ENCODE measurements at places on chromosomes 12 and 14. TPM values are rescaled to one million over a fixed set of nuclear protein-coding genes. Genes with fewer than 3 reads are reported as not detected.

Gene WNT1
- total RNA-seq, result not detected

GRCh38 chr12:76927170-76927784 lies 48.5 kb upstream of the CSRP2 start:
- peak; percentile 23 for DNase-seq

DNA sequence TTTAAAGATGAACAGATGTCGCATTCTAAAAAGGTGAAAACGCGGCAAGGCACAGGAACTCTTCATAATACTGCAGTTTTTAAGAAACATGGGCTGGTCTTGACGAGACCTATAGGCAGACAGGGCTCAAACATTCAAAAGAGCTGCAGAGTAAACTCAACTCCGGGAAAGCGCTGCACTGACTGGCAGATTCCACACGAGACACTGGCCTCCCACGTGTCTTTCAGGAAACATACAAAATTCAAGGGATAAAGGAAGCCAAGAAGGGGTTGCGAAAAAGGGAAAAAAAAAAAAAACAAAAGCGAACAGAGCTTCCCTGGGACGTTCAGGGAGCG lies 614 bp upstream of the ARF6 start:
- no peak for DNase-seq

Gene MYL2
- total RNA-seq, result not detected

GRCh38 chr14:35202195-35202594 lies 79.8 kb downstream of the PRORP start:
- no peak for DNase-seq

DNA sequence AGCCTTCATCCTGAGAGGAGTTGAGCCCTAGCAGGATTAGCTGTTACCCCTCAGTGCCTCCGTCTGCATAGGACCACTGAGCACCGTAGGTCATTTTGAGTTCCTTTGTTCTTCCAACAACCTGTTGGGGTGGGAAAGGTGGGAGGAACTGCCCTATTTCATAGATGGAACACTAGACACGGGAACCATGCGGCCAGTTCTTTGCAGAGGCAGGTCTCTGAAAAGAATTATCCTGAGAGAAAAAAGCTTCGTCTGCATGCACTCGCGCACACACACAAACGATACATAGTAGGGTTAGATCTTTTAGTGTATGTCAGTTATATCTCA lies 28.5 kb downstream of the TRAFD1 start:
- no peak for DNase-seq

Gene KRT77
- total RNA-seq, result not detected

- no peak for DNase-seq
Measured at GRCh38 chr14:25896777-25897176, 701.1 kb downstream of the NOVA1 start.

Gene ARHGEF25
- 91.4 TPM for total RNA-seq

- DNase-seq, result peak; percentile 83
Measured at GRCh38 chr12:10364815-10365622, 24.8 kb downstream of the KLRK1 start.

Gene JDP2
- total RNA-seq, result 66.6 TPM

Gene OTX2
- not detected for total RNA-seq

GRCh38 chr12:24979329-24979728 lies 30.4 kb upstream of the BCAT1 start:
- no peak for DNase-seq

GRCh38 chr12:88036353-88036965 lies 7.3 kb upstream of the C12orf50 start:
- DNase-seq, result no peak

DNA sequence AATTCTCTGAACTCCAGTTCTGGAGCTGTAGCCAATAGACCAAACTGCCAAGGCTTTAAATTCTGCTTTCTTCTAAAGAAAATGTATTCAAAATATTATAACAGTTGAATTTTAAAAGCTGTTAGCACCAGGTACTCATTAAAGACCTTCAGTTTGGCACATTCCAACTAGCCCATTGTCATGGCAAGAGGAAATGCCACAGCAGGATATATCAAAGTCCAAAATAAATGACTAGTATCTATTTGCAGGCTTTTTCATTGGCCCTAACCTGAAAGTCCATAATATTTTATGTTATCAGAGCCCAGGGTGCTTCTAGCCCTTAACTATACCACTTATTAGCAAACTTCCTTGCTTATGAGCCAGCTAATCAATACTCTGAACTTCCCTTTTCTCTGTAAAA lies 3.1 kb upstream of the RIC8B start:
- DNase-seq, result no peak

- DNase-seq, result no peak
Measured at GRCh38 chr12:89951050-89951693, 242.5 kb upstream of the ATP2B1 start.

Gene SYNDIG1L
- total RNA-seq, result not detected

DNA sequence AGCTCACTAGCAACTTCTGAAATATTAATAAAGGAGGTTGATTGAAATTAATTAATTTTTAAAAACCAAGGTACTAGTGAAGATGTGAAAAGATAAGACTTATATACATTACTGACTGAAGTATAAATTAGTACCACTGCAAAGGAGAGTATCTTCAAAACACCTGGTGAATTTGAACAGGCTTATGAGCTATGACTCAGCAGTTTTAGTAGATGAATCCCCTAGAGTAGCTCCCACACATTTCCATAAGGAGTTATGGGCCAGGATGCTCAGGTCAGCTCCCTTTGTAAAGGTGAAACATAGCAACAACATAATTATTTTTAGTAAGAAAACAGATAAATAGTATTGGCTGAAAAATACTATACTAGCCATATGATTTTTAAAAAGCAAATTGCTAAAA lies 218.6 kb downstream of the SYT1 start:
- DNase-seq, result no peak

DNA sequence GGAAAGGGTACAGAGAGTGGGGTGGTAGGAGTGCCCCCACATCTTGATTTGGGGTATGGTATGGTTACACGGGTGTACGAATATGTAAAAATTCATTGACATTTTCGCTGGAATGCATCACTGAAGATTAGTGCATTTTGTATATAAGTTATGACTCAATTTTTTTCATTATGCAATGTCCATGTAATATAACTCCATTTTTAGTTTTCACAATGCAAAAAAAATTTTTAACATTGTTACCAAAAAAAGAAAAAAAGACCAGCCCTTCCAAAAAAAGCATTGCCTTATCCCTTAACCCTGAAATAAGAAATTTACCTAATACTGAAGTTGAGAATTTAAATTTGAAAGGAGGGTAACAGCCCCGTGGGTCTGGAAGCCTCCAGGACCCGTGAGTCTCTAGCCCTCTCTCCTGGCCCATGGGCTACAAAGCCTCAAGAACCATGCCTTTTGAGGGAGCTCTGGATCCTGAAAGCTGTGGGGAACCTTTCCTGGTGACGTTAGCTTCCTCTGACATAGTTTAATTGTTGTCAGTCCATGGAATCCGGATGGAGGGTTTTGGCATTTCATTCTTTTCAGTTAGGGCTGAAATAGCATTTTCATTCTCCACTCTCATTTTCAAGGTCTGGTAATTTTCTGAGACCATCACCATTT lies 55.6 kb upstream of the ACTN1 start:
- no peak for DNase-seq

GRCh38 chr12:51295651-51296050 lies 25.4 kb upstream of the SMAGP start:
- no peak for DNase-seq

- DNase-seq, result no peak
Measured at GRCh38 chr14:60845523-60845922, 111.0 kb downstream of the MNAT1 start.

DNA sequence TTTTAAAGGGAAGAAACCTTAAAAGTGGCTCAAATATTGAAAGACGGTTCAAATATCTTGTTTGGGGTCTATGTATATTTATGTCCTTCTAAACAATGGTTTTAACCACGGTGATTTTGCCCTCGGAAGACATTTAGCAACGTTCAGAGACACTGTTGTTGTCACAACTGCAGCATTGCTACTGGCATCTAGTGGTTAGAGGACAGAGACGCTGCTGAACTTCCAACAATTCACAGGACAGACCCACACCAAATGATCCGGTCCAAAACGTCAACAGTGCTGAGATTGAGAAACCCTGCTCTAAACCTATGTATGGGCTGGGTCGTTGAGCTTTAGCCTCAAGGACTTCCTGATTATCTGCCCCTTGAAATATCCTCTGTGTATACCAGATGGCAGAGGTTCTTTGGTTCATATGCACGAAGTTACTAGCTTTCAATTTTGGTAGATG lies 1.7 kb downstream of the ANGEL1 start:
- no peak for DNase-seq

- DNase-seq, result peak; percentile 92
Measured at GRCh38 chr12:1606021-1606622, 11.7 kb upstream of the FBXL14 start.

- DNase-seq, result no peak
Measured at GRCh38 chr12:104955703-104956102, 2.4 kb downstream of the SLC41A2 start.

GRCh38 chr12:123059500-123059899 lies 79.0 kb downstream of the ARL6IP4 start:
- no peak for DNase-seq

DNA sequence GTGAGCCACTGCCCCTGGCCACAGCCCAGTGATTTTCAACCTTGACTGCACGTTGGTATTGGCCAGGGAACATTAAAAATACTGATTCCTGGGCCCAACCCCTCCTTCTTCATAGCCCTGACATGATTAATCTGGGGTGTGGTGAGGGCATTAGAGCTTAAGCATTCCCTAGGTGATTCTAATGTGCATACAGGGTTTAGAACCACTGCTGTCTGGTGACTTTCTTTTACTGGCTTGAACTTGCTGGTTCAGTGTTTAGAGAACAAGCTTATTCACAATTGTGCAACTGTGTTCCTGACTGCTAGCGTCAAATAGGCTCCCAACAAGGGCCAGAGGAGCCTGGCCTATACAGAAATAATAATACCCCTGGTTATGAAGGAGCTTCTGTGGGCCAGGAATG lies 488.8 kb upstream of the CCDC196 start:
- no peak for DNase-seq

GRCh38 chr14:96676166-96676565 lies 121.0 kb upstream of the VRK1 start:
- DNase-seq, result no peak

GRCh38 chr12:20262119-20262518 lies 106.2 kb upstream of the PDE3A start:
- no peak for DNase-seq

Gene MYH7
- not detected for total RNA-seq

Gene DHRS2
- total RNA-seq, result not detected

Gene KERA
- total RNA-seq, result not detected

Gene GPRC5A
- 2.0 TPM for total RNA-seq

Gene TAS2R30
- total RNA-seq, result not detected

Gene HVCN1
- 18.1 TPM for total RNA-seq

Gene OR6C75
- total RNA-seq, result not detected

DNA sequence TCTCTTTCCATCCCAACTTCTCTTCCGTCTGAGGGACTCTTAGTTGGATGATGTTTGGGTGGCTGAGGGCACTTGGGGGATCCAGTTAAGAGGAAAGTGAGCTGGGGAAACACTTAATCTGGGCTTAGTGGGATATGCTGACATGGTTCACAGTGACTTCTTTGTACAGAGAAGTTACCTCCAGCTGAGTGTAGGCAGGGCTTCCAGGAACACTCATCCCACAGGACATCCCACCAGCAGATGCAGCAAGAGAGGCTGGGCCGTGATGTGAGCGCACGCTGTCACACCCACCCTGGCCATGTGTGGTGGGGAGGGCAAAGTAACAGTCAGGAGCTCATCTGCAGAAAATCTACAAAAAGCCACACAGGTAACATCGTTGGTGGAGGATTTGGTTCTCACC lies 832 bp upstream of the CACNA2D4 start:
- DNase-seq, result no peak

Gene ACSM4
- total RNA-seq, result not detected

Gene CCDC197
- not detected for total RNA-seq

Gene LHX5
- total RNA-seq, result not detected

Gene NAV3
- total RNA-seq, result 13.2 TPM

Gene SERPINA10
- total RNA-seq, result not detected

DNA sequence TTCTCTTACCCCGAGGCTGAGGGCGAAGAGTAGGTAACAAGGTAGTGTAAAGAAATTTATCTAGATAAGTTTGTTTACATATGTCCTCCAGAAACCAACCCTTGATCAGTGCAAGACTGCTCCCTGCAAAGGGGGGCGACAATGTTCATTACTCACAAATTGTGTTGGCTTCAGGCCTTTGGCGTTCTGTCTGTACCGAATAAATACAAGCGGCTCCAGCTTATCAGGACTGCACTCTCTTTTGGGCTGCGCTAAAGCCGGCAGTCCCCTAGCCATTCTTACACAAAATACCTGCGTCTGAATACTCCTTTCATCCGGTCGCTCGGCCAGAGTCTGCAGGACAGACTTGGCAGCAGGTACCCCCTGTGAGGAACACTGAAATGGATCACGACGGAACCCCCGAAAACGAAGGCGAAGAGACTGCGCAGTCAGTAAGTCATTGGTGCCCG lies 116.4 kb downstream of the PPHLN1 start:
- DNase-seq, result no peak

Gene CIROP
- not detected for total RNA-seq

- peak; percentile 82 for DNase-seq
Measured at GRCh38 chr12:93742110-93742934, 65.1 kb downstream of the CRADD start.

GRCh38 chr14:84520711-84521338 lies 1009.1 kb upstream of the FLRT2 start:
- DNase-seq, result no peak

Gene SERPINA12
- not detected for total RNA-seq

DNA sequence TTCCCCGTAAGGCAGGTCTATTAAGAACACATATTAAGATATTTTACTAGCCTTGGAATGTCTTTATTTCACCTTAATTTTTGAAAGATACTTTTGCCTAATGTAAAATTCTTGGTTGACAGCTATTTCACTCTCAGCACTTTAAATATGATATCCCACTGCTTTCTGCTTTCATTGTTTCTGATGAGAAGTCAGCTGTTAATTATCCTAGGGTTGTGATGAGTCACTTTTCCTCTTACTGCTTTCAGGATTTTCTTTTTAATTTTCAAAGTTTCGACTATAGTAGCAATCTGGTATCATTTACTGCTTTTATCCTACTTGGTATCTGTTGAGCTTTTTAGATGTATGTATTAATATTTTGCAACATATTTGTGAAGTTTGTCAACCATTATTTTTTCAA lies 578.9 kb upstream of the ATP2B1 start:
- no peak for DNase-seq

Gene RAB5B
- total RNA-seq, result 69.4 TPM

DNA sequence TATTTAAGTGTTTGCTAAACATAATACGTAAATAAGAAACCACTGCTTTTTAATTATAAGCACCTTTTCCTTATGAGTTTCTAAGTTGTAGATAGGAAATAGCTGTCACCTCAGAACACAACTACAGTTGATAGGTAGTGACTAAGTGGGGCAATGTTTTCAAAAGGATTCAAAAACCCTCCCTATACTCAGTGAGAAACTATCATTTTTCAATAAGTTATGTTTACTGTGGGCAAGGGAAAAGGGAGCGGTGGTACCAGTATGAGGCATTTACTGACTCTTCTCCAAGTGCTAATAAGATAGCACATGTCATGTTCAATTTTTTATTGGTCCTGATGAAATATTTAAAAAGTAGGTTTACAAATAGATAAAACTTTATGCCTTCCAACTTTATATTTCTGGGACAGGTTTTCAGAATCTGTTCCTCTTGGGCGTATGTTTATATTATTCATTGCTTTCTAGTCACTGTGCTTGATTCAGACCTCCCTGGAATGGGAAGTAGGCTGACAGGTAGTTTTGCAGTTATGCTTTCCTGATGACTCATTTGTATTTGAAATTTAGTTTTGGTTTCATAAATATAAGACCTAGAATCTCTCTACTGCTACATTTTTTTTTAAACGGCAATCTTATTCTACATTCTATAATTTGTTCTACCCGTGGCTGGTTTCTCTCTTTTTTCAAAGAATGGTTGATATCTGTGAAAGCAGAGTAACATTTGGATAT lies 153.1 kb downstream of the TMEM117 start:
- DNase-seq, result no peak
